ENCODE measurements at places on chromosomes 5 and 9.

DNA sequence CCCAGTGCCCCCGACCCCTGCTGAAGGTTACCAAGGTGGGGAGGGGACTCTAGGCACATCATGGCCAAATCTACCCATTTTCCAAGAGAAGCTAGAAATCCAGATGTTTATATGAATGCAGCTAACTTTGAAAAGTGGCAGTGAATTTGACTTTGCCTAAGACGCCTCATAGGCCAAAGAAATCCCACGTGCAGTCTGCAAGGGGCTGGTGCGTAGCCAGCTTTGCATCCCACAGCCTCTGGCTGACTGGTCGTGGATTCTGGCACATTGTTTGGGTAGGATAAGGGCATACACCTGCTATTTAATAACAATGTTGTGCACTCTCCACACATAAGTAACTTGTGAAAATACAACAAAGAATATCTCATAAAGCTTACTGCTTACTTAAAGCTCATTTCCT, 3.5 kb upstream of the GADD45G start:
- no peak for DNase-seq

GRCh38 chr5:14730881-14731280, 66.4 kb downstream of the OTULIN start:
- no peak for DNase-seq

DNA sequence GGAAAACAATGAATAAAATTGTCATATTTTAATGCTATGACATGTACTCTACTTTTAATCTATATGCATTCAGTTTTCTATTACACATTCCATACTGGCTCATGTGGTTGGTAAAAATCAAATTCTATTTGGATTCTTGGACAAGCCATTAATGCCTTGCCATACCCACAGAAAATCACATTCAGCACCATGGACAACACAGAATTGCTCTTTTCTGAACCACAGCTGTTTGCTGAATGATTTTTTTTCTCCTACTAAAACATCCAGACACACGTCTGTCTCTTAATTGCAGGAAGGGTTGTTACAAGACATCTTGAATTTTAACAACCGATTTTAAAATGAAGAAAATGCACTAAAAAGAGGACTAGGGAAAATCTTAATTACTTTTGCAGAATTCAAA, 675.6 kb downstream of the BRINP1 start:
- DNase-seq, result no peak

GRCh38 chr5:96214442-96215197, 218.4 kb downstream of the PCSK1 start:
- peak; percentile 25 for DNase-seq

DNA sequence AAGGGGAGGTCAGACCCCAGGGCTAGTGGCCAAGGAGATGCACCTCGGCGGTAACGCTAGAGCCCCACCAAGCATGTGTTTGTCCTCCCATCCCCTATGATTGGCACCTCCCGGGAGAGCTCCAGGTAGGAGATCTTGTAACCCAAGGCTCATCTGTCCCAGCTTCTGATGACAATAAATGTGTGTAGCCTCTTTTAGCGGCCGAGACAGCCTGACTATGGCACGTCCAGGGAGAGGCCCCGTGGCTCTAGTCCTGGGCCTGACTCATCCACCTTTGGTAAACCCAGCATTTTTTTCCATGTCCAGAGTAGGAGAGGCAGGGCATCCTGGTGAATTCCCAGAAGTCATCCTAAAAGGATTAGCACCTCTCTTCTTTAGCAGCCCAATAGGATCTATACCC, 39.2 kb downstream of the IRF1 start:
- no peak for DNase-seq

DNA sequence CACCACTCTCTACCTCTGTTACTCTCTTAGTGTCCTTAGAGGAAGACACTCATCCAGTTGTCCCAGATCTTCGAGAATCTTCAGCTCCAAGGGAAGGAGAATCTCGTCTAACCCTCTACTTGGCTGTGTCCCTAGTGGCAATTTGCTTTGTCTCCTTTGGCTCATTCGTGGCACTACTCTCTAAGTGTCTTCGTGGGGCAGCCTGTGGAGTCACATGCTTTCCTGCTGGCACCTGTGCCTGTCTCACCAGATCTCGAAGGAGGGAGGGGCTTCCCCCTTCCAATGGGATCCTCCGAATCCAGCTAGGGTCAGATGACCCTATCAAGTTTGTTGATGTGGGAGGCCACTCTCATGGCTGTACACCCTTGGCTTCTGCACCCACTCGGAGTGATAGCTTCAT, 1.8 kb upstream of the PCDHGC5 start:
- DNase-seq, result no peak

DNA sequence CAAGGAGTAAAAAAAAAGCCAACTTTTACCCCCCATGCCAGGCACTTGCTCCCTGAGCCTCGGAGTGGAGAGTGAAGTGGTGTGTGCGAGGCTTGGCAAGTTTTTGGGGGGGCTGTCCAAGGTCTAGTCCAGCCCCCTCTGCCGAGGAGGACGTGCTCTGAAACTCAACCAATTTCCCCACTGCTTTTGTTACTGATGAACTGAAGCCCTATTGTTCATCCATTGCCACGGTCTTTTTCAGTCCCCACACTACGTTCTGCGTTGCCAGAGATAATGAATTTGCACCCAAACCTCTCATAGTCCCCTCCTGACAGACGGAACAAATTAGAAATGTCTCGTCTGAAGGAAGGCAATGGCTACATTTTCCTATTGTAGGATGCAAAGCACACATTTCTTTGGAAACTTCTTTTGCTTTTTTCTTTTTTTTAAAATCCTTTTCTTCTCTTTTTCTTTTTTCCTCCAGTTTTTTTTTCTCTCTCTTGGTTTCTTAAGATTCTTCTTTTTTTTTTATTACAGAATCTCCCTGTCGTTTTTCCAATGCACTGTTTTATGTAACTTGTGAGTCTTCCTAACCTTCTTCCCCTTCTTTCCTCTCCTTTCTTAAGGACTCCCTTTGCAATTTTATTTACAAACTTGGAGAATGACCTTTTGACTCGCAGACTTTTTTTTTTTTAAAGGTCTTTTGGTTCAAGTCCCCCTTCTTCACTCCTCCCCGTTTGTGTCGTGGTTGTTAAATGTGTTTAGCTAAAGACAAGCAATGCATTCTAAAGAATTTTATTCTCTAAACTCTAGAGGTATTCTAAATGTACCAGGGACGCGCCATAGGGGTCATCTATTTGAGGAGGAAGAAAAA, 209.5 kb downstream of the MEF2C start:
- DNase-seq, result no peak

GRCh38 chr5:140925806-140926442, at the start of gene PCDHAC1:
TSS of gene PCDHAC1 (plus strand) at chr5:140926299. CDS start at chr5:140926893, 594 bp downstream.
- no peak for DNase-seq

- no peak for DNase-seq
These were observed 13.6 kb downstream of the FNBP1 start for GRCh38 chr9:130029223-130029973.

DNA sequence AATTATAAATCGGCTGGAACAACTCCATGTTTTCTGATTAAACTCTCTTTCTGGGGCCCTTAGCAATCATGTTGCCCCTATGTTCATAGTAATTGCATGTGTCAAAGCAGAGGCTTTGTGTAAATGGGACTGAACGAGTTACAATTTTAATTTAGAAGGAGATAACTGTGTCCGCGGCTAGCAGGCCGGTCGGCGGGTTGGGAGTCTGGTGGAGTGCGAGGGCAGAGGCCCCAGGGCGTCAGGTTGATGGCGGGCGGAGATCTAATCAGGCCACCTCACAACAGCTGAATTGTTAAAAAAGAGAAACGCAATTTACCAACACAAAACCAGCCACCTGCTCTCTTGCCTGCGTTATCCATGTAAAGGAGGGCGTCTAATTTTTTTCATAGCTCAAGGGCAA, 134.9 kb upstream of the LPCAT1 start:
- DNase-seq, result no peak

DNA sequence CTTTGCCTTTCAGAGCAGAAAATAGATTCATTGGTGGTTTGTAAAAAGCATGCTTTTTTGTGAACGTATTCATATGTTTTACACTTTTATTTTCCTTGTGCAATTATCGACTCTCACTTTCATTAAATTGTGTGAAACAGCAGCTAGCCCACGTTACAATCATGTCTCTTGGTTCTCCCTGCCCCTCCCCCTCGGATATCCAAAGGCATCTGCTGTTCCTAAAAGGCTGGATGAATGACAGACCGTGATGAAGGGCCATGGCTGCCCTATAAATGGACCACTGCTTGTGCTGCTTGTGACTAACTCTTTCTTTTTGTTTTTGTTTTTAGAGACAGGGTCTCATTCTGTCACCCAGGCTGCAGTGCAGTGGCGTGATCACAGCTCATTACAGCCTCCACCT, 17.0 kb upstream of the SEMA4D start:
- DNase-seq, result no peak

Measured in fibroblast of the aortic adventitia (primary cell).